CD14-positive monocyte (primary cell): ENCODE measurements at places on chromosomes 7 and 10. TPM values are rescaled to one million over a fixed set of nuclear protein-coding genes. Genes with fewer than 3 reads are reported as not detected.

Gene TMEM106B
- polyA plus RNA-seq, result 2.8 and 5.2 TPM in 2 replicates

Gene GPR15LG
- not detected for polyA plus RNA-seq

Gene PDE1C
- not detected for polyA plus RNA-seq

GRCh38 chr10:82811621-82812020 is 936.6 kb downstream of the NRG3 start:
- DNase-seq, result no peak

DNA sequence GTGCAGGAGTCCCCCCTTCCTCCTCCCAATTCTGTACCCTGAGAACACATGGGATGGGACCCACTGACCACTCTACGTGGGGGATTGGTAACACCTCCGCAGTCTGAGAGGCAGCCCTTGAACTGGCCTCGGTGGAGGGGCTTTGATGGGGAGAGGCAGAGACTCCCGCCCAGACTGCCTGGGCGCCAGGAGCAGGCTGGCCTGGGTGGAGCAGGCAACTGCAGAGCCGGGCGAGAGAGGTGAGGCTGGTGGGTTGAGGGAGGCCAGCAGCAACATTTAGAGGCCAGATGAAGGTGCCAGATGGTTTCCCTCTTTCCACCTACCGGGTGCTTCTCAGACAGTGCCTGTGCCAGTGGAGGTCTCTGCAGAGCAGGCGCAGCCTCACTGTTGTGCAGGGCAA is 30.7 kb upstream of the ZNF467 start:
- no peak for DNase-seq

GRCh38 chr7:1130021-1130990 is 29.7 kb downstream of the ZFAND2A start:
- no peak for DNase-seq

DNA sequence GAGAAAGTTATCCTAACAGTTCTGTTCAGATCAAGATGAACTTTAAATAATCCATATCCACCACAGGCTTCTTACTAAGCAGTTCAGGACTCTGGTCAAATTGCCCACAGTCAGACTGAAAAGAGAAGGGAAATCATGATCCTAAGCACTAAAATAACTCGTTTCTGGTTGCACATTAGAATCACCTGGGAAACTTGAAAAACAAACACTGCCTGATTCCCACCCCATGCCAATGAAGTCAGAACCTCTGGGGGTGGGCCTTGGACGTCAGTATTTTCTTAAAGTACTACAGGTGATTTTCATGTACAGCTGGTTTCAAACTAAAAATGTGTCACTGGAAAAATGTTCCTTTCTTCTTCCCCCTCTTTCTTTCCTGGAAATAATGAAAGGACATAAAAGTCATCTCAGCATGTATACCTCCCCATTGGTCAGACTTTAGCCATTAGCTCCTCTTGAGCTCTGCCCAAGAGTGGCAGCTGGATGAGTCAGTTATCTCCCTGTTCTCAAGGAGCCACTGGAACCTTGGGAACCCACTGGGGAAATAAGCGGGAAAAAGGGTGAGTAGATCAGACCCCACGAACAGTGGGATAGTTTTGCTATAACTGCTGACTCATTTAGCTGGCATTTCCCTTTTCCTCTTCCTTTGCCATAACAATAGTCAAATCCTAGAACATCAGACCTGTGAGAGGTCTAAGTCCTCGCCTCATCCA is 75.3 kb upstream of the IL6 start:
- no peak for DNase-seq

GRCh38 chr7:129845178-129845971 is 107.4 kb downstream of the UBE2H start:
- DNase-seq, result peak; percentile 50

GRCh38 chr7:1922071-1922869 is 252.2 kb downstream of the ELFN1 start:
- peak; percentile 59 for DNase-seq

GRCh38 chr7:158421361-158421760 is 166.3 kb downstream of the PTPRN2 start:
- no peak for DNase-seq

GRCh38 chr7:151079199-151079910 is 1.3 kb downstream of the FASTK start:
- DNase-seq, result no peak

- no peak for DNase-seq
These were observed 195.7 kb upstream of the PTN start for GRCh38 chr7:137539111-137539715.

- DNase-seq, result no peak
These were observed 45.1 kb upstream of the ADAM12 start for GRCh38 chr10:126433351-126433750.
